ENCODE measurements at places on chromosomes 12 and 14.

GRCh38 chr14:53792909-53793308 lies 163.7 kb downstream of the BMP4 start:
- no peak for DNase-seq

DNA sequence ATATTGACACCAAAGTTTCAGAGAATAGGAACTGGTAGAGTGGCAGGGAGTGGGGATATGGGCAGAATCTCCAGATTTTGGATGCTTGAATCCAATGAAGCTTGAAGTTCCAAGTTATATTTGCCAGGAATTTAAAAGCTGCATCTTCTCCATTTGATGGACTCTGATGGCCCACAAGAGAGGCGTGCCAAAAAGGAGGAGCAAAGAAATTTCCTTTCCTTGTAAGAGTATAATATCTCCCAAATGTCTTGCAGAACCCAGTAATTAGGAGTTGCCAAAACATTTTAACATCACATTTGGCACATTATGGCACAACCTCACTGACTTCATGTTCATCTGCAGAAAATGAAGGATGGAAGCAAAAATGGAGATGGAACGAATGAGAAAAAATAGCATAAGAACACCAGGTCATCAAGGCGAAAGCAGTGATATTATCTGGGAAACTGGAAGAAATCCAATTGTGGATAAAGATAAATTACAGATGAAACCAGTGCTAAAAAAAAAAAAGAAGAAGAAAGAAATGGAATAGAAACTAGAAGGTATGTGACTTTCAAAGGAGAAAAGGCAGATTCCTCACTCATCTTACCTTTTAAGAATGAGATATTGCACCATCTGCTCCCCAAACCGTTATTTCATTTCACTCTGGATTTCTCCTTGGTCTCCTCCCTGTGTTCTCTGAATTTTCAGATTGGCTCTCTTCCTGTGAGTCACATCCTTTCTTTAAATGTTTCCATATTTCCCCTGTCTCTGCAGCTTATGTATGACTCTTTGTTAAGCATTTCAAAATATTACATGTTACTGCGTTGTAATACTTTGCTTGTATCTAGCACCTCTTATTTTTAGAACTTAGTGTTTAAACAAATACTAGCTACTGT lies 13.5 kb upstream of the FLRT2 start:
- no peak for DNase-seq

- DNase-seq = no peak
These were observed 903 bp downstream of the PARPBP start for GRCh38 chr12:102120886-102121285.

DNA sequence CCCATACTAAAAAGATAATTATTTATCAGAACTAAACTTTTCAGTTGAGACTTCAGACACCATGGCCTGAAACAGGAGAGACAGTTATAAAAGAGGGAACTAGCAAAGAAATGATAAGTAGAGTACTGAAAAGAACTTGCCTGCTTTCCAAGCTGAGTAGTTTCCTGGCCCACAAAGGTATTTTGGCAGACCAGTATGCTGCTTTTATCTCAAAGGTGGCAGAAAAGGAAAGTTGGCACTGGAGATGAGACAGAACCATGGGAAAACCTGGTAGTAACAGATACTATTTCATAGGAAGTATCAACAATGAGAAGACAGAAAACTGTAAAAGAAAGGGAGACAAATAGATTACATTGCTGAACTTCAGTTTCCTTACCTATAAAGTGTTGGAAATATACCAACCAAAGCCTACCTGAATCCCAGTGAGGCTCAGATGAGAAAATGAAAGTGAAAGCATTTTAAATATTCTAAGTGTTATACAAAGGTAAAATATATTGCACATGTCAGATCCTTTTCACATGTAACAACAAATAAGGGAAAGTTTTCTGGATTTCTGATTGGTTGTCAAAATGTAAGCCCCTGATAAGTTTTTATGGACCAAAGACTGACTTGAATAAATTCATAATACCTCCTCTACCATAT lies 155.3 kb upstream of the FSCB start:
- DNase-seq = no peak

GRCh38 chr12:123270214-123271000 lies 1.2 kb downstream of the CDK2AP1 start:
- DNase-seq = peak; percentile 59

DNA sequence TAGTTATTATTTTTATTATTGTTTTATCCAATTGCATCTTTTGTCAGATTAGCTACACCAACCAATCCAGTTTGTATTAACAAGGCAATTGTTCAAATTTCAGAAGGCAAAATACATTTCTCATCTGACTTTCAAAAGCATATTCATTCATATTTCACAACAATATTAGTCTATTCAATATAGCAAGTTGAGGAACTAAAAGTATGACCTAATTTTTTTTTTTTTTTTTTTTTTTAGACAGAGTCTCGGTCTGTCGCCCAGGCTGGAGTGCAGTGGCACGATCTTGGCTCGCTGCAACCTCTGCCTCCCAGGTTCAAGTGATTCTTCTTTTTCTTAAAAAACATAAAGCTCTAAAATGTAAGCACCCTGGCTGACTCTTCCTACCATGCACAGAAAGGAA lies 17.3 kb downstream of the COX14 start:
- no peak for DNase-seq

DNA sequence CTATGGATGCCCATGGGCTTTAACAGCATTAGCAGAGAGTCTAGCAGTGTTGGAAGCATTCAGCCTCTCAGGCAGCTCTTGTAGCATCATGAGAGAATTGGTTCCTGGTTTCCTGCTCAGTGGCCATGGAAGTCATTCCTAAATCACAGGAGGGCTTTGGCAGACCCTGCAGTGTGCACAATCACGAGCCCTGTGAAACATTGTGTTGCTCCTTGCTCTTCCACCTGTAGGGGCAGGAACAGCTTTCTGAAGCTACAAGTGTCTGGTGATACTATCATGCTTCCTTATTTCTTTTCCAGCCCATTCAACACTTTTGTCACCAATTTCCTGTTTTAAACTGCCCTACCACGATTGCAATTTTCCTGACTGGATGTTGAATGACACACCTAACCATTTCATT lies 402.2 kb upstream of the USP15 start:
- DNase-seq = no peak

- no peak for DNase-seq
These were observed 64.9 kb downstream of the LGR5 start for GRCh38 chr12:71504476-71504875.

GRCh38 chr14:93994919-93995682 lies 2.0 kb upstream of the CCDC197 start:
- DNase-seq = peak; percentile 73

DNA sequence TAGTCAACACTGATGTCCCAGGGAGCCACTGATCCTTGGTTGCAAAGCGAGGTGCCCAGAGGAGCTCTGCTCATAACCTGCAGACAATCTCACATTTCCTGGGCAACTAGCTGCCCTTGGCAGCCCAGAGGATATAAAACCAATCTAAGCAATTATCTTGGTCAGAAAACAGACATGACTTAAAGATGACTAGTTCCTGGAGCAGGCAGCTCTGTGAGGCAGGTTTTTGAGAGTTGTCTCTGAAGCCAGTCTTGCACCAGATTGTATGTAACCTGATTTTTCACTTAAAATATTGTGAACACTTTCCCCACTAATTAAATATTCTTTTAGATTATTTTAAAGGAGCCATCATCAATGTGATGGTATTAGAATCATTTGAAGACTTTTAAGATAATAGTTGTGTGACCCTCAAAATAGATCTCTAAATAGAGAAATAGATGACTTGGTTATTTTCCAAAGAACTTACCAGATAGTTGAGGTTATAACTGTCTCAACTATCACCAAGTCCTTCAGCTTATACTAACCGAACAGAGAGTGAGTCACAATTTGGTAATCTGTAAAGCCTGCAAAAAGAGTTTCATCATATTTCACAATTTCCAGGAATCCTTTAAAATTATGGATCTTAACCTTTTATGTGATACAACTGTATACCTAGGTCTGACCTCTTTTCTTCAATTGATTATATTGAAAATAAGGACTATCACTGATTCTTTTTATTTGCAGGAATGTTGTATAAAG lies 75.9 kb downstream of the LIN7A start:
- DNase-seq = no peak

DNA sequence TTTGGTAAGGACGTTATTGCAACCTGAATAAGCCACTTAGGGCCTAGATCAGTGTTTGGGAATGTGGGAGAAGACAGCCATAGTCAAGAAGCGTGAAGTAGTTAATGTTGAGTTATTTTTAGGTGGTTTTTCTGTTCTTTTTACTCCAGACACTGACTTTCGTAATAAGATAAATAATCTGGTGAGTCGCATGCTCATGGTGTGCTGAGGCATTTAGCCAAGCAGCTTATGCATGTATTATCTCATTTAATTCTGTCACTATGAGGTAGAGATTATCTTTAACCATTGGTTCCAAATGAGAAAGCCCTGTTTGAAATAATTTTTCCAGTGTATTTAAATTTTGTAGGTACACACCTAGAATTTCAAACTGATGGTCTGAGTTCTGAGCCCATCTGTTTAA lies 67.3 kb downstream of the RCOR1 start:
- DNase-seq = no peak

- DNase-seq = no peak
These were observed 54.4 kb downstream of the GALNT16 start for GRCh38 chr14:69314327-69314726.

DNA sequence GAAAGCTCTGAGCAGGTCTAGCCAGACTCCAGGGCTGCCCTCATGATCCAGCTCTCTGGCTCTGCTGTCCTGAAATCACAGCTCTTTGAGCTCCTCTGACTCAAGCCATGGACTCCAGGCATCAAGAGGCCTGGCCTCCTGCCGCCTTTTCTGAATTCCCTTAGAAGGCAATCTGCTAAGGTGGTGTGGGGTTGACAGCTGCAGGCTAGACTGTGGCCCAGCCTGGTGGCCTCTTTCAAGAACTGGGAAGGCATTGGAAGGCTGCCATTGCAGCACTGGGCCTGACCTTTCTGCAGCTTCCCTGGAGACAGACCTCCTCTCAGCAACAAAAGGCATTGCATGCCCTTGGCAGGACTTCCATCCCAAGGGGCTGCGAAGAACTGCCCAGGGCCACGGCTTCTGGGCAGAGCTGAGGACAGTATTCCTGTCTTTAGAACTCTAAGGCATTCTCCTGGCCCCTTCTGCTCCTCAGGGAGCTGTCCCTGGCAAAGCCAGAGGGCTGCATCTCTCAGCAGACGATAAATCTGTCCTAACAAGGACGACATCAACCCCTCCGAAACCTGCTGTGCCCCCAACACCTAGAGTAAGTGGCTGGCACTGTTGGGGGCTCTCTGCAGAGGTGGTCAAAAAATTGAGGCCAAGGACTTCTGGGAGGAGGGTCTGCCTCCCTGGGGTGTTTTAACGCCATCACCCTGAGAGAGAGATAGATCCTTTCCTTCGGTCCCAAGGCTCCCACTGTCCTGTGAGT lies 115.6 kb downstream of the RBM19 start:
- no peak for DNase-seq

- no peak for DNase-seq
These were observed 67.3 kb downstream of the PRIMA1 start for GRCh38 chr14:93720981-93721483.

GRCh38 chr12:51589060-51589459 lies 2.0 kb upstream of the SCN8A start:
- no peak for DNase-seq

DNA sequence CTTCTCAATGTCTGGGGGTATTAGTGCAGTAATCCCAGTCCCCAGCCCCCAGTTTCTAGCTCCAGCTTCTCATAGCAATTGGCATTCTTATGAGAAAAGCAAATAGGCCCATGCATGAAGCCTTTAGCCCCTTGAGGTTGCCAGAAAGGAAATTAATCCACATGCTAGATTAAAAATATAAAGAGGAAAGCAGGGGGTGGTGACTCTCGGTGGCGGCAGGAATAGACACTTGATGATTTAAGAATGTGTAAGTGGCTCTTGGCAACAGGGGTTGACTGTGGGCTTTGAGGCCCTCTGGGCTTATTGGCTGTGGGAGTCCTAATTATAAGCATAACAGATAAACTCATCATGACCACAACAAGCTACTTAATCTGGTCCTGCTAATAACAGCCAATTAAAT lies 1367.3 kb upstream of the FLRT2 start:
- DNase-seq = no peak

DNA sequence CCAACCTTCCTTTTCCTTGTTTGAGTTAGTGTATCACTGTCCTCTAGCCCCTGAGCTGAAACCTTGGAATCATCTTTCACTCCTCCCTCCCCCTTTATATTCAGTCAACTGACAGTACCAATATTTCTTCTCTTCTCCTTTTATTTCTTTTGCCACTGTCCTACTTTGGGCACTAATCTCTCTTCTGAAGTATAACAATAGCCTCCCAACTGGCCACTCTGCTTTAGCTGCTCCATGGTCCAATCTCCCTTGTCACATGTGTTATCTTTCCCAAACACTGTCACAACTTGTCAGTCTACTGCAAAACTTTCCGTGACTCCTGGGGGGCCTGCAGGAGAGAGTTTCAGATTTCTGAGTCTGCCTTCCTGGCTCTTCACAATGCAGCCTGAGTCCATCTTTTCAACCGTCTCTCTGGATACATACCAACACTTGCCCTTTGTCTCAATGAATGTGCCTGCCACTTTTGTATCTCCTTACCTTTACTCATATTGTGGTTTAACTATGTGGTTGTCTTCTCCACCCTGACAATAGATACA lies 471.2 kb downstream of the DIO2 start:
- no peak for DNase-seq

DNA sequence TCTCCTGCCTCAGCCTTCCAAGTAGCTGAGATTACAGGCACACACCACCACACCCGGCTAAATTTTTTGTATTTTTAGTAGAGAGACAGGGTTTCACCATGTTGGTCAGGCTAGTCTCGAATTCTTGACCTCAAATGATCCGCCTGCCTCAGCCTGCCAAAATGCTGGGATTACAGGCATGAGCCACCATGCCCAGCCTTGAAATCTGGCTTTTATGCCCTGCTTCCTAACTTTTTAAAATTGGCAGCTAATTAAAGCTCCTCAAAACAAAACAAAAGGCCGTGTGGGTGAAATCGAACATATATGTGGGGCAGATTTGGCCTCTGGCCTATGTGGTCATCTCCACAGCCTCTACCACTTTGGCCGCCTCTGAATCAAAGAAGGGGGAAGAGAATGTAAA lies 37.9 kb downstream of the KCTD10 start:
- no peak for DNase-seq

DNA sequence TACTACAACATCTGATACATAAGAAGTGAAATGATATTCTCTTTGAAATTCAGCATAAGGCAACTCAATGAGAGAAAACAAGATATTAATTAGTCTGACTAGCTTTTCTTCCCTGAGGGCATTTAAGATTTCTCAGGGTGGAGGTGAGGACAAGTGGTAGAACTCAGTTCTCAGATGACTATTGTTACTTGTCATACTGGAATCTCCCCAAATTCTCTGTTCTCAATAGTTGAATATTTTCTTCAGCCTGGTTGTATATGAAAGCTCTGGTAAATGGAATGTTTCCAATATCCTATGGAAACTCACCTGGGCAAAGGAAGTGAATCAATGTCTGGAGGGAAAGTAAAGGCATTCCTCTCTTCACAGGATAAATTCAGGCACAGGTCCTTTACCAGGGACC lies 18.2 kb upstream of the ITGA5 start:
- DNase-seq = no peak

- no peak for DNase-seq
These were observed 42.6 kb upstream of the HIF1A start for GRCh38 chr14:61652526-61653262.

All from activated T-cell treated with anti-CD3 and anti-CD28 coated beads, Interleukin-2, amount 50 U/mL, for 24 hours (primary cell).